ENCODE measurements at places on chromosomes 16 and 17.

GRCh38 chr17:82638183-82638773 is 10.0 kb downstream of the WDR45B start:
- H3K27ac ChIP-seq, result no peak overlapping the region
- H3K4me3 ChIP-seq, result no peak overlapping the region
- H3K4me1 ChIP-seq, result peaks cover 22% of the 10 kb centered on the region
- H3K36me3 ChIP-seq, result peaks cover 47% of the 10 kb centered on the region

GRCh38 chr17:82242977-82243647 is 14.3 kb downstream of the SLC16A3 start:
- H3K27me3 ChIP-seq, result no peaks in the 10 kb centered on the region
- no peak for DNase-seq
- no peak overlapping the region for H3K27ac ChIP-seq
- H3K4me1 ChIP-seq, result peaks cover 42% of the 10 kb centered on the region

- DNase-seq, result no peak
- H3K4me3 ChIP-seq, result no peak overlapping the region
- H3K27me3 ChIP-seq, result peaks cover 24% of the 10 kb centered on the region
- H3K27ac ChIP-seq, result no peak overlapping the region
These were observed 40.2 kb downstream of the MAF start for GRCh38 chr16:79560318-79560717.

DNA sequence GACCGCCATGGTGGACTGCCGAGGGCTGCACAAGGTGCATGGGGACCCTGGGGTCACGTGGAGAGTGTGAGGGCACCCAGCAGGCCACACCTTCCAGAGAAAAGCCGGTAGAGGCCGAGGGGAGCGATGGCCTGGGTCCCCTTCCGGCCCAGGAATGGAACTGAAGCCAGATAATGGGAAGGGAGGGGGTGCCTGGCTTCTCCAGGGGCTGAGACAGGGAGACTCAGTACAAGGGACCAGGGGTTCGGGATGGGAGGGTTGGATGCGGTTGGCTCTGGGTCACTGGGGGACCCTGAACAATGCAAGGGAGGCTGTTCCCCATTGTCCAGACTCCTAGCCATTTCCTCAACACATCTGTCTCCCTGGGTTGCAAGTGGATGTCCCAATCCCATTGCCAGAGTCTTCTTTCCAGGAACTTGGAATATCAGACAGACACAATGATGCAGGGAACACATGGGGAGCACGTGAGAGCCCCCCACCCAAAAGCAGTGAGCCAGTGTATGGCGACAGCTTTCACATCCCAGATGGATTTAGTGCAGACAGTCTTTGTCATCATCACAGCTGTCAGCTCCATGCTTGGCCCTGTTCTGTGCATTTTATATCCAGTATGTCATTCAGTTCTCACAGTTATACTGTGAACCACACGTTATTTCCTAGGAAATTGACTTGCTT is 23.6 kb upstream of the DNAI2 start:
- no peaks in the 10 kb centered on the region for H3K27me3 ChIP-seq
- no peak for DNase-seq
- H3K27ac ChIP-seq, result no peak overlapping the region
- H3K4me1 ChIP-seq, result peaks cover 6% of the 10 kb centered on the region
- H3K4me3 ChIP-seq, result no peak overlapping the region
- H3K36me3 ChIP-seq, result no peaks in the 10 kb centered on the region

- H3K4me1 ChIP-seq, result peaks cover 18% of the 10 kb centered on the region
- no peaks in the 10 kb centered on the region for H3K36me3 ChIP-seq
- H3K4me3 ChIP-seq, result no peak overlapping the region
- DNase-seq, result peak; percentile 59
These were observed 2.1 kb downstream of the SCARF1 start for GRCh38 chr17:1643293-1643998.

DNA sequence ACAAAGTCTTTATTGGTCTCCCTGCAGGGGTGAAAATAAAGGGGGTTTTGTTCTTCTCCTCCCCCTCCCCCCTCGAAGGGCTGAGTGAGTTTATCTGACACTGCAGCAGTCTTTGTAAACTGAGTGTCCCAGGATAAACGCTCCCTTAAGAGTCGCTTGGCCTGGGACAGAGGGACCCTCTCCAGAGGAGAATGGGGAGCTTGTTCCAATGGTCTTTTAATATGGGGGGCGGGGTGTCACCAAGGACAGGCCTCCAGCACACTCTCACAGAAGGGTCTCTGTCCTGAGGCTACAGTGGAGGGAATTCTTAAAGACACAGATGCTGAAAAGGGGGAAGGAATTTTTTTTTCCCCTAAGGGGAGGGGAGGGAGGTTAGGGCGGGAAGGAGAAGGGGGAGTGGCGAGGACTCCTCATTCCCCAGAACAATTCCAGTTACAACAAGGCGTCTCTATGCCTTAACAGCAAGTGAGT is 455.5 kb downstream of the SOX9 start:
- H3K27me3 ChIP-seq, result peaks cover 31% of the 10 kb centered on the region
- H3K4me3 ChIP-seq, result no peak overlapping the region
- no peak overlapping the region for H3K27ac ChIP-seq

DNA sequence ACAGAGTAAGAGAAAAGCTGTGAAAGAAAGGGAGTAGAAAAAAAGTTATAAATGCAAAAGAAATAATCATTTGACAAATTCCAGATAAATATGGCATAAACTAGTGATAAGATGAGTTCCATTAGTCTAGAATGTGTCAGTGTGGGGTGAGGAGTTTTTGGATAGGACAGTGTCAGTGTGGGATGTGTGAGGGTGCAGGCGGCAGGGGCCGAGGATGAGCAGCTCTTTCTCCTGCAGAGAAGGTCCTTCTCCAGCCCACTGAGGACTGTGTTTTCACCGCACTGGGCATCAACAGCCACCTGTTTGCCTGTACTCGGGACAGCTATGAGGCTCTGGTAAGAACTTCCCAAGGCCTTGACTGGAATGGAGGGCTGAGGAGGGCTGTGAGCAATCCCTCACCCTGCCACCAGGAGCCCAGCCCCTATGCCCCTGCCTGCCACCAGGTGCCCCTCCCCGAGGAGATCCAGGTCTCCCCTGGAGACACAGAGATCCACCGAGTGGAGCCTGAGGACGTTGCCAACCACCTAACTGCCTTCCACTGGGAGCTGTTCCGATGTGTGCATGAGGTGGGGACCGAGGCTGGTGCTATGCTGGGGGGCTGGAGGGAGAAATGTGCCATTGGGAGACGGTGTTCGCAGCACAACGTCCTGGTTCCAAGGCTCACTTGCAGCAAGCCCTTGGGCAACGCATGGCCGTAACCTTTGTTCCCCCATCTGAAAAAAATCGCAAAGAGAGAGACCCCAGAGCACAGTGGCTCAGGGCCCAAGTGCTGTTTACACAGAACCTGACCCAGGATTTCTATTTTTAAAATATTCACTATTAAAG is 13.1 kb downstream of the RAPGEFL1 start:
- no peak for DNase-seq
- peaks cover 17% of the 10 kb centered on the region for H3K4me1 ChIP-seq
- H3K27me3 ChIP-seq, result peaks cover 4% of the 10 kb centered on the region
- peak overlapping the region; percentile 82 for H3K4me3 ChIP-seq
- H3K27ac ChIP-seq, result no peak overlapping the region

GRCh38 chr16:2919511-2920255 is 8.0 kb downstream of the FLYWCH1 start:
- no peaks in the 10 kb centered on the region for H3K27me3 ChIP-seq
- DNase-seq, result peak; percentile 77
- no peak overlapping the region for H3K4me3 ChIP-seq
- H3K36me3 ChIP-seq, result peaks cover 6% of the 10 kb centered on the region
- peak overlapping the region; percentile 54 for H3K27ac ChIP-seq

DNA sequence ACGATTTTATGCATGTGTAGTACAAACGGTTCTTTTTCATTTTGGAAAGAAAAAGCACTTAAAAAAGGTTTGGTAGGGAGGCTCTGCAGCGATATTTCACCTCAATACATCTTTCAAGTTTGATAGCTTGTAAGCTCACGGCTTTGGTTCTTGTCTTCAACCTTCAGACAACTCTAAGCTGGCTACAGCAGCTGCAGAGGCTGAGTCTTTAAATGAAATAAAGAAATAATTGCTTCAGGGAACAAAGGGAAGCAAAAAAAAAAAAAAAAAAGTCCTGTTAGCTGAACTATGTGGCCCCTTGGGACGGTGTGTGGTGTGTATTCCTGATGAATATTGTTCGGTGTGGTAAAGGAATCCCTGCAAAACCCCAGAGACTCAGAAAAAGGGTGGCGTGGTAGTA is 265.1 kb downstream of the NTN1 start:
- no peaks in the 10 kb centered on the region for H3K36me3 ChIP-seq
- H3K4me1 ChIP-seq, result peaks cover 17% of the 10 kb centered on the region
- no peaks in the 10 kb centered on the region for H3K27me3 ChIP-seq
- peak; percentile 14 for DNase-seq
- no peak overlapping the region for H3K4me3 ChIP-seq

DNA sequence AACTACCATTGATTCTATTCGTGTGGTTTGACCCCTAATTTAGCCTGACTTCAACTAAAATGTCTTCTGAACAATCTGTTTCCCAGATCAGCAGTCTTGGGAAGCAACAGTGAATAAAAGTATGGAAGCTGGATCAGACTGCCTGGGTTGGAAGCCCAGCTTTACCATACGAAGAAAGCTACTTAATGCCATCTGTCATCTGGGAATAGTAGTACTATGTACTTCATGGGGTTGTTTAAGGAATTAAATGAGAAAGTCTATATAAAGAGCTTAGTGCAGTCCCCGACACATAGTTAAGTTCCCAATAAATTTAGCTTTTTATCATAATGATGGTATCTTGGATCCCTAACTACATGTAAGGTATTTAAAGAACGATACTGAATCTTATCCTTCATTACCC is 151.5 kb upstream of the ERCC4 start:
- H3K4me1 ChIP-seq, result no peaks in the 10 kb centered on the region
- H3K36me3 ChIP-seq, result no peaks in the 10 kb centered on the region
- H3K27ac ChIP-seq, result no peak overlapping the region
- H3K4me3 ChIP-seq, result no peak overlapping the region
- DNase-seq, result no peak

DNA sequence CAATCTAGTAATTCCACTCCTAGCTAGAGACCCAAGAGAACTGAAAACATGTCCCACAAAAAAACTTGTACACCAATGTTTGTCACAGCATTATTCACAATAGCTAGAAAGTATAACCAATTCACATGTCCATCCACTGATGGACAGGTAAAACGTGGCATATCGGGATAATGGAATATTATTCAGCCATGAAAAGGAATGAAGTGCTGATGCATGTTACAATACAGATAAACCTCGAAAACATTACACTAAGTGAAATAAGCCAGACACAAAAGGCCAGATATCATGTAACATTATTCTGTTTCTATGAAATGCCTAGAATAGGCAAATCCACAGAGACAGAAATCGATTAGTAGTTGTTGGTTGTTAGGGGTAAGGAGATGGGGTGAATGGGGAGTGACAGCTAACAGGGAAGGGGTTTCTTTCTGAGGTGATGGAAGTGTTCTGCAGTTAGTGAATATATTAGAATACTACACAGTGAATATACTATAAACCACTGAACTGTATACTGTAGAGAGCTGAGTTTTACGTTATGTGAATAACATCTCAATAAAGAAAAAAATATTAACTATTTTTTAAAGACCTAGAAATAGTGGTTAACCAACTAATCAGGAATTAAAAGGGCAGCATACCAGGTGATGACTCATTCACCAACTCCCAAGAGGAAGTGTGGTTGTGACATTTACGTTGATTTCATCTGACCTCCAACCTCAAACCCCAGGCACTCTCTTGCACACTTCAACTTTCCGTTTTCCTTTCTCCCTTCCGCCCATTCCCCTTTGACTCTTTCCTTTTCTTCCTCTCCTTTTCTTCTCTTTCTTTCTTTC is 48.6 kb downstream of the GAS7 start:
- peaks cover 20% of the 10 kb centered on the region for H3K27me3 ChIP-seq
- no peak overlapping the region for H3K4me3 ChIP-seq
- DNase-seq, result peak; percentile 54

- H3K27me3 ChIP-seq, result no peaks in the 10 kb centered on the region
- peak overlapping the region; percentile 92 for H3K4me3 ChIP-seq
- H3K36me3 ChIP-seq, result peaks cover 35% of the 10 kb centered on the region
- peaks cover 50% of the 10 kb centered on the region for H3K4me1 ChIP-seq
These were observed 7.6 kb downstream of the UBALD2 start for GRCh38 chr17:76272541-76273444.

DNA sequence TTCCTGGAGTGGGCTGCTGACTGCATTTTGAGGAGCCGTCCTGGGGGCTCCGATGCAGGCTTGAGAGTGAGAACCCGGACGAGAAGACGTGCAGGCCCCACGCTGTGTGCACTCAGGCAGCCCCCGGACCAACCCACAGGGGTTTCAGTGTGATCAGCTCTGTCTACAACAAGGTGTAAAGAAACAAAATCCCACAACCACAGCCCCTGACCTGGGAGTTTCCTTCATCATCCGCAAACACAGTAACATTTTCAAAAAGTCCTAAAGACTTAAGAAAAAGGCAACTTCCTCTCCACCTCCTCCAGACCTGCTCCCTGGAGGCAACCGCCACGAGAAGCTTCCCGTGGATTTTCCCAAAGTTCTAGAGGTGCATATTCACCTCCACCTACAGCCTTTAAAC is 15.4 kb upstream of the MEAK7 start:
- H3K27ac ChIP-seq, result peak overlapping the region; percentile 96
- H3K27me3 ChIP-seq, result no peaks in the 10 kb centered on the region
- peak; percentile 82 for DNase-seq
- H3K4me3 ChIP-seq, result peak overlapping the region; percentile 63
- peaks cover 39% of the 10 kb centered on the region for H3K36me3 ChIP-seq

GRCh38 chr16:66224626-66225025 is 141.9 kb upstream of the CDH5 start:
- no peak overlapping the region for H3K27ac ChIP-seq
- no peaks in the 10 kb centered on the region for H3K27me3 ChIP-seq
- no peak overlapping the region for H3K4me3 ChIP-seq
- no peaks in the 10 kb centered on the region for H3K36me3 ChIP-seq
- no peak for DNase-seq

- H3K4me1 ChIP-seq, result no peaks in the 10 kb centered on the region
- no peak overlapping the region for H3K27ac ChIP-seq
- no peaks in the 10 kb centered on the region for H3K36me3 ChIP-seq
- peak; percentile 41 for DNase-seq
- no peaks in the 10 kb centered on the region for H3K27me3 ChIP-seq
- H3K4me3 ChIP-seq, result no peak overlapping the region
These were observed 1931.9 kb downstream of the TP53TG3F start for GRCh38 chr16:35391328-35391727.

GRCh38 chr16:82322177-82322576 is 152.2 kb upstream of the MPHOSPH6 start:
- no peak for DNase-seq
- no peak overlapping the region for H3K4me3 ChIP-seq
- peaks cover 9% of the 10 kb centered on the region for H3K27me3 ChIP-seq
- no peaks in the 10 kb centered on the region for H3K4me1 ChIP-seq

GRCh38 chr17:149231-149630 is 11.9 kb downstream of the SCGB1C2 start:
- no peak overlapping the region for H3K27ac ChIP-seq
- no peak overlapping the region for H3K4me3 ChIP-seq
- no peaks in the 10 kb centered on the region for H3K36me3 ChIP-seq
- no peaks in the 10 kb centered on the region for H3K4me1 ChIP-seq

GRCh38 chr17:75604034-75604695 is 16.6 kb downstream of the MYO15B start:
- H3K27ac ChIP-seq, result no peak overlapping the region
- H3K4me3 ChIP-seq, result no peak overlapping the region
- H3K27me3 ChIP-seq, result no peaks in the 10 kb centered on the region
- DNase-seq, result no peak
- H3K4me1 ChIP-seq, result peaks cover 5% of the 10 kb centered on the region

GRCh38 chr17:19673623-19674022 is 25.1 kb downstream of the ALDH3A2 start:
- H3K27me3 ChIP-seq, result no peaks in the 10 kb centered on the region
- no peaks in the 10 kb centered on the region for H3K4me1 ChIP-seq
- H3K36me3 ChIP-seq, result no peaks in the 10 kb centered on the region
- H3K27ac ChIP-seq, result no peak overlapping the region
- H3K4me3 ChIP-seq, result no peak overlapping the region

GRCh38 chr17:32931686-32932085 is 3.7 kb downstream of the TMEM98 start:
- DNase-seq, result no peak
- H3K36me3 ChIP-seq, result no peaks in the 10 kb centered on the region
- H3K4me3 ChIP-seq, result no peak overlapping the region
- peaks cover 6% of the 10 kb centered on the region for H3K4me1 ChIP-seq
- peaks cover 58% of the 10 kb centered on the region for H3K27me3 ChIP-seq
- H3K27ac ChIP-seq, result no peak overlapping the region

Data from activated CD8-positive, alpha-beta memory T cell treated with anti-CD3 and anti-CD28 coated beads, Interleukin-2, amount 10 ng/mL, durations not matched to agents 7 days and 5 days (primary cell).